CD8-positive, alpha-beta memory T cell (primary cell): ENCODE measurements at places on chromosomes 11 and 22. TPM values are rescaled to one million over a fixed set of nuclear protein-coding genes. Genes with fewer than 3 reads are reported as not detected.

DNA sequence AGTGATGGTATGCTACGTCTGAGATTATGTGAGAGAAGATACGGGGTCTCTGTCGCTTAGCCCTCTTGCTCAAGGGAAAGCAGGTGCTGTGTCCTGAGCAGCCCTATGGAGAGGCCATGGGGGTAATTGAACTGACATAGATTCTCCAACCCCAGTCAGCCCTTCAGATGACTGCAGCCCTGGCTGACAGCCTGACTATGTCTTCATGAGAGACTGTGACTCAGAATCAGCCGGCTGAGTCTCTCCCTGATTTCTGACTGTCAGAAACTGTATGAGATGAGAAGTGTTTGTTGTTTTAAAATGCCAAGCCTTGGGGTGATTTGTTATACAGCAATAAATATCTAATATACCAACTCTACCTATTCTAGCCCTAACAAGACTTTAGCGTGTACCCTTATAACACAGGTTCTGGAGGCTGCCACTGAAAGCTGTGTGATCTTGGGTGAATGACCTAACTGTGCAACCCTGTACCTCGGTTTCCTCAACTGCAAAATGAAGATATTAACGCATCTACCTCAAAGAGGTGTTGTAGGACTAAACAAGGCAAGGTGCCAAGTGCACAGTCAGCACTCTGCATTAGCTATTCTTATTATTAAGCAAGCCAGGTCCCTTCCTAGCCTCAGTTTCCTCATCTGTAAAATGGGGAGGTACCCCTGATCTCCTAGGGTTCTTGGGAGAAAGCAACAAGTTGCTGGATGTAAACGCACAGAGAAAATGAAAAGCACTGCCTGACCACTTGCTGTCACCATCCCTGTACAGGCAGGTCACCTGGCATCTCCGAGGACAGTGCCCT is 24.9 kb downstream of the SLC43A1 start:
- peaks cover 4% of the 10 kb centered on the region for H3K36me3 ChIP-seq
- H3K4me3 ChIP-seq: no peak overlapping the region
- no peaks in the 10 kb centered on the region for H3K27me3 ChIP-seq
- no peaks in the 10 kb centered on the region for H3K4me1 ChIP-seq
- no peak overlapping the region for H3K27ac ChIP-seq

DNA sequence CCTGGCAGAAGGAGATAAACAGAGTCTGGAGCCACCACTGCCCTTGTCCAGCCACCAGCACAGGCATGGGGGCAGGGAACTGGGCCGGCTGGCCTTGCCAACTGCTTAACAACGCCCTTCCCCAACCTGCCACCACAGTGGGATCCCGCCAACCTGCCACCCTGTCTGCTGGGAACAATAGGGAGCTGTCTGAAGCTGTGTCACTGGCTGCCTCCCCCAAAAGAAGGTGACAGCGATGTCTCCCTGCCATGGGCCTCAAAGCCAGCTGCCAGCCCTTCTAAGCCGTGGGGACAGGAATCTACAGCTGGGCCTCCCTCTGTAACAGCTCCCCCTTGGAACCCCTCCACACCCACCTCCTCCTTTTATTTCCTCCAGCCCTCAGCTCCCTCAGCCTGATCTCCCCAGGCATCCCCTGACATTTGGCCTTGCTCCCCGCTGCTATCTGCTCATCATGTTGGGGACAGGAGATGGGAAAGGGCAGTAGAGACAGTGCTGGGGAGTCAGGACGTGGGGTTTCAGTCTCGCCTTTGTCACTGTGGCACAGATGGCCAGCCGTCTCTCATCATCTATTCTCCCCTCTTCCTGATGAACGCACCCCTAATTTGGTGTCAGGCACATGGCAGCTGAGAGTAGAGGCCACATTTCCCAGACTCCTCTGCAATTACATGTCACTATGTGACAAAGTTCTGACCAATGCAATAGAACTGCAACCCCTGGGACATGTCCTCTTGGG is 51.3 kb upstream of the PRDM11 start:
- no peak overlapping the region for H3K27ac ChIP-seq
- no peaks in the 10 kb centered on the region for H3K36me3 ChIP-seq
- no peak overlapping the region for H3K4me3 ChIP-seq
- no peak for DNase-seq

The OR4C12 gene
- not detected for total RNA-seq

- peaks cover 29% of the 10 kb centered on the region for H3K4me1 ChIP-seq
- H3K27me3 ChIP-seq: peaks cover 29% of the 10 kb centered on the region
- H3K36me3 ChIP-seq: no peaks in the 10 kb centered on the region
- no peak for DNase-seq
- H3K27ac ChIP-seq: no peak overlapping the region
Observed at GRCh38 chr11:124872741-124873140, 7.5 kb downstream of the ROBO3 start.

The LMF2 gene
- 89.4 TPM for total RNA-seq

DNA sequence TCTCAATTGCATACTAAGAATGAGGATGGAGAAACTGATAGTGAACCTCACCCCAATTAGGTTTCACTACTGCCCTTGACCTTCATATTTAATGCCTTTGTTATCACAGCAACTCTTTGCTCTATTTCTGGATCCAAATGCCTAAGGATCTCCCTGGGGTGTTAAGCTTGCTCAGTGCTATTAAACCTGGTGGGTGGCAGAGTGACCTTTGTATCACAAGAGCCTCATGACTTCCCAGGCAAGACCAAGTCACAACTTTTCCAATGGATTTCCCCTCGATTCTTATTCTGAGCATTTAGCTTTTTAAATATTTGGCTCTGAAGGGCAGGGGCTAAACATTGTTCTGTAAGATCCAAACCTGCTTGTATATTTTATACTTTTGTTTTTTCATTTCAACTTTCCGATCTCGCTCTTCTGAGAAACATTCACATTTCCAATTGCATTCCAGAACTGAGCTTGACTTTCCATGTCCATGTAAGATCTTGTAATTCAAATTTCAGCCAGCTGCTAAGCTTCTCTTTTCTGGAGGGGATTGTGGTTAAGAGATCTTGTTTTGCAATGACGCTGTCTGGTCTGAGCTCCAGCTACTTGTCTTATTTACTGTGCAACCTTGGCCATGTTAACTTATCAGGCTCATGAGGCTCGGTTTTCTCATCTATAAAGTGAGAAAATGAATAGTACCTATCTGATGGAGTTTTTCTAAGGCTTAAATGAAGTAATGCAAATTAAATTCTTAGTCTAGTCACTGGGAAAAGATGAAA is 6.4 kb upstream of the EHF start:
- H3K4me1 ChIP-seq: no peaks in the 10 kb centered on the region
- DNase-seq: no peak
- no peak overlapping the region for H3K27ac ChIP-seq
- H3K27me3 ChIP-seq: no peaks in the 10 kb centered on the region
- no peaks in the 10 kb centered on the region for H3K36me3 ChIP-seq

DNA sequence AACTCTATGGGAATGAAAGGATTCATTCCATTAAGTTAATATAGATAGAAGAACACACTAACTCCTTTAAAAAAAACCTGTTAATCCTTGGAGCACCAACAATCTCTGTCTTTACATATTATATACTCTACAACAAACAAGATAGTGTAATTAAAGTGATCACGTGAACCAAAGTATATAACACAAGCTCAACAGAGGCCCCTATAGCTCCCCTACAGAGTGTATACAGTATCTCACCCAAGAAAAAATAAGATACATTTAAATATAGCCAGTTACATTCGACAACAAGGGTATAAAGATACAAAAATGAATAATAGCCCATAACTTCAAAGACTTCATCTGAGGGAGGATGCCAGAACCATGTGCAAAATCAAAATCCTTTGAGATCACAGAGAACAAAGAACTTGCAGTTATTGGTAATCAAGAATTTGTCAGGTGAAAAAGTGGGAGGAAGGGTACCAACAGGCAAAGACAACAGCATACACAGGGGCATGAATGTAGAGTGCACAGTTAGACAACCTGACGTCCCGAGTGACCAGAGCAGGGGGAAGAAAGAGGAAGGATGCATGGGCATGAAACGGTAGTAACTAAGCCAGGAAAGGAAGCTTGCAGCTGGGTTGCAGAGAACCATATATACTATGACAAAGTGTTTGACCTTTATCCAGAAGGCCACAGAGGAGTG is 4.7 kb downstream of the FCHSD2 start:
- no peak for DNase-seq
- no peaks in the 10 kb centered on the region for H3K36me3 ChIP-seq
- H3K27me3 ChIP-seq: no peaks in the 10 kb centered on the region
- peaks cover 24% of the 10 kb centered on the region for H3K4me1 ChIP-seq

The CSF2RB gene
- 0.13 TPM for total RNA-seq

The IL17REL gene
- 0.29 TPM for total RNA-seq

DNA sequence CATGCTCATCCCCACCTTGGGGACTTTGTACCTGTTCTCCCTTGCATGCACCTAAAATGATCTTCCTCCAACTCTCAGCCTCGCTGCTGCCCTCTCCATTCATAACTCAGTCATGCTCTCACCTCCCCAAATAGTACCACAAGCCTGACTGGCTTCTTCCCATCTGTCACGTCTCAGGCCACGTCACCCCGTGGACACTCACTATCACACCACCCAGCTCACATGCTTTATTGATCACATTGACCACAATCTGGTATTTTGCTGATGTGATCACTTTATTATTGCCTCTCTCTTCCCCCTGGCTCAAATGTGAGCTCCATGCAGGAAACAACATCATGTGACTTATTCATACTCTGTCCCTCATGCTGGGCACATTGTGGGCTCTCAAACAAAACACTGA is 9.2 kb upstream of the SGSM1 start:
- H3K27me3 ChIP-seq: no peaks in the 10 kb centered on the region
- no peak for DNase-seq
- H3K4me1 ChIP-seq: no peaks in the 10 kb centered on the region
- no peak overlapping the region for H3K4me3 ChIP-seq
- H3K27ac ChIP-seq: no peak overlapping the region

DNA sequence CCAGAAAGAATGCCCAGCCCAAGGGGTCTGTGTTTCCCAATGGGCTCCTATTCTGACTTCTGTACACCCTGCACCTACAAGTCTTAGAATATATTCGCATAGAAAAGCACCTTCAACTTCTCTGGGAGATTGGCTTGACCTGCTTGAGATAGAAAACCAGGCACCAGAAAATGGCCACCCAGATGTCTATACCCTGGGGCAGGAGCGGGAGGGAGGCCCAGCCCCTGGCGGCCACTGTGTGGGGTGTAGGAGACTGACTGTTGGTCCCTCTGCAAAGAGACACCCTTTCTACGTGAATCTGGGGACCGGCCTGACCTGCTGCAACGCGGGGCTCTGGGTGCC is 8.5 kb downstream of the DENND6B start:
- peaks cover 17% of the 10 kb centered on the region for H3K4me1 ChIP-seq
- no peaks in the 10 kb centered on the region for H3K36me3 ChIP-seq
- H3K27me3 ChIP-seq: no peaks in the 10 kb centered on the region
- H3K4me3 ChIP-seq: no peak overlapping the region
- DNase-seq: no peak
- H3K27ac ChIP-seq: no peak overlapping the region

The HSPA8 gene
- 3,972 TPM for total RNA-seq

- no peak overlapping the region for H3K4me3 ChIP-seq
- DNase-seq: no peak
- no peak overlapping the region for H3K27ac ChIP-seq
- no peaks in the 10 kb centered on the region for H3K36me3 ChIP-seq
Observed at GRCh38 chr11:44003736-44004451, 43.9 kb upstream of the ACCSL start.

The GLYATL1 gene
- total RNA-seq: not detected

GRCh38 chr11:124799348-124800225 is 619 bp downstream of the MSANTD2 start:
- peaks cover 29% of the 10 kb centered on the region for H3K4me1 ChIP-seq
- H3K27me3 ChIP-seq: no peaks in the 10 kb centered on the region
- no peaks in the 10 kb centered on the region for H3K36me3 ChIP-seq
- H3K4me3 ChIP-seq: peak overlapping the region; percentile 95
- DNase-seq: peak; percentile 58

DNA sequence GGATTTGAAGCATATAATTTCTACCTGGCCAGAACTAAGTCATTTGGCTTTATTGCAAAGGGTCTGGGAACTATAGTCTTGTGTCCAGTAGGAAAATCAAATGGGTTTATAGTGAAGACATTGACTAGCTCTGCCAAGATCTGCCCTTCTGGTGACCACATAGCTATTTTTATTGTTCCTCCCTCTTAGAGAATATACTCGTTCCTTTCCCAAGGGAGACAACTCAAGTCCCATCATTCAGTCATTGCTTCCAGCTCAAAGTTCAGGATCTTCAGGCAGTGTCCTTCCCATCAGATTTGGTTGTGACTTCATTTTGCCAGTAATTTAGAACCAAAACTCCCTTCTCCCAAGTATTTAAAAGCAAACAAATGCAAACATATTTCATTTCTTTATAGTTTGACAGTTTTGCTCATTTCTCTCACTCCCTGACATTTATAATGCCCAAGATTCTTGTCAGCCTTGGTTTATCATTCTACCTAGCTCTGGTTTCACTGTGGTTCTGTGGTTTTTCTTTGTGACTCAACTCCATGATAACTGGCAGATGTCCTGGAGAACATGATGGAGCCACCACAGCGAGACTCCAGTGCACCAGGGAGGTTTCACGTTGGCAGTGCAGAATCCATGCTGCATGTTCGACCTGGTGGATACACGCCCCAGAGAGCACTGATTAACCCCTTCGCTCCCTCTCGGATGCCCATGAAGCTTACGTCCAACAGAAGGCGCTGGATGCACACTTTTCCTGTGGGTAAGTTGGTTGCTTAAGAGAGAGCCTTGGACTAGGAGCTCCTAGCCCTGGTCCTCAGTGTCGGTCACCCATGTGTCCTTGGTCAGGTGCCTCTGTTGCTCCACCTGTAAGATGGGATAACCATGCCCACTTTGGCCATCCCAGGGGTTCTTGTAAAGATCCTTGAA is 64.9 kb downstream of the DEPDC5 start:
- no peaks in the 10 kb centered on the region for H3K4me1 ChIP-seq
- no peaks in the 10 kb centered on the region for H3K27me3 ChIP-seq
- H3K36me3 ChIP-seq: peaks cover 53% of the 10 kb centered on the region
- H3K27ac ChIP-seq: no peak overlapping the region

GRCh38 chr11:2700415-2701211 is 819 bp upstream of the KCNQ1OT1 start:
- peaks cover 10% of the 10 kb centered on the region for H3K4me1 ChIP-seq
- no peaks in the 10 kb centered on the region for H3K27me3 ChIP-seq
- peak overlapping the region; percentile 53 for H3K4me3 ChIP-seq
- no peaks in the 10 kb centered on the region for H3K36me3 ChIP-seq

The MS4A12 gene
- total RNA-seq: not detected

The OR51E2 gene
- total RNA-seq: not detected

DNA sequence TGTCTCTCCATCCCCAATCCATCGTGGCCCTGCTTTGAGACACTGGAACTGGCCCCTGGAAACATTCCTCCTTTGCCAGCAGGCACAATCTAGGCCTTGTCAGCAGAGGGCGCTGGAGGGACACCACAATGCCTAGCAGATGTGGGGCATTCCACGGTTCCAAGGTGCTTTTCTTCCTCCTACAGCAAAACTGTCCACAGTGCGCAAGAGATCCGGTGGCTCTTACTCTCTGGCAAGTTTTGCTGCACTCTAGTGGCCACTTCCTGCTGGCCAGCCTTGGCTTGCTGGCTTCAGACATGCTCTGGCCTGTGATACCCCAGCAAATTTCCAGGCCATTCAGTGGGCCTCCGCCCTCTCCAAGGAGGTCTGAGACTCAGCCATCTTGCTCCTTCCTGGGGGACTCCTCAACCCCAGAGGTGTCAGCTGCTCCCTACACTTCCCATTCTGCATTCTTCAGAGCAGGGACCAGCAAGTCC is 17.1 kb upstream of the RBM4B start:
- H3K4me1 ChIP-seq: no peaks in the 10 kb centered on the region
- peak; percentile 76 for DNase-seq
- H3K36me3 ChIP-seq: no peaks in the 10 kb centered on the region
- no peak overlapping the region for H3K4me3 ChIP-seq
- no peak overlapping the region for H3K27ac ChIP-seq

The ARVCF gene
- 1.8 TPM for total RNA-seq

- H3K27ac ChIP-seq: peak overlapping the region; percentile 44
- H3K27me3 ChIP-seq: no peaks in the 10 kb centered on the region
- no peak for DNase-seq
Observed at GRCh38 chr11:118980191-118980881, 8.8 kb downstream of the FOXR1 start.

The SLC25A45 gene
- 13.8 TPM for total RNA-seq
